ENCODE measurements at places on chromosomes 3 and 15.

DNA sequence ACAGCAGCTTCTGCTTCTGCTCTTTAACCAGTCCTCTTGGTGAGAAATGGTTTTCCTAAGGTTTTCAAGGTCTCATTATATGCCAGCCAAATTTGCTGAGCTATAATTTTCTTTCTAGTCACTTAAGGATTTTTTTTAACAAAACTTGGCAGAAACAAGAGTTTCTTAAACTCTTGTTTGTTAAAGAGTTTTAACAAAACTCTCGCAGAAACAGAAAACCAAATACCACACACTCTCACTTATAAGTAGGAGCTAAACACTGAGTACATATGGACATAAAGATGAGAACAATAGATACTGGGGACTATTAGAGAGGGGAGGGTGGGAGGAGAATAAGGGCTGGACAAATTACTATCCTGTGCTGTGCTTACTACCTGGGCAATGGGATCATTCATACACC is 908.3 kb downstream of the TUSC7 start:
- no peak for DNase-seq

DNA sequence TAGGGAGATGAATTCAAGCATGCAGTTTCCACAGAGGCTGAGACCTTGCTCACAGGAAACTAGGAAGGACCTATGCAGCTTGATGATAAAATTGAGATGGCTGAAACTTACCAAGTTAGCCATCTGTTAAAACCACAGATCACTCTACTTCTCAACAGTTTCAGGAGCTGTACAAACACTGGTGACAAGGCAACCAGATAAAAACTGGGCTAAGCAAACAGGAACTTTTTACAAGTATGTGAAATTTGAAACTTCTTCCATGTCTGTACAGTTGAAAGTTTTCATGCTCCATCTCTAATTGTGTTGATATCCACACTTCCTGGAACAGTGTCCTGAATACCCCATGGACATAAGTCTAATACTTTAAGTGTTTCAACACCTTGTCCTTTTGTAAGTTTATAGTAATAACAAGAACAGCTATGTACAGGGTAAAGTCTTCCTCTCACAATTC is 78.2 kb downstream of the FAIM start:
- peak; percentile 52 for DNase-seq

DNA sequence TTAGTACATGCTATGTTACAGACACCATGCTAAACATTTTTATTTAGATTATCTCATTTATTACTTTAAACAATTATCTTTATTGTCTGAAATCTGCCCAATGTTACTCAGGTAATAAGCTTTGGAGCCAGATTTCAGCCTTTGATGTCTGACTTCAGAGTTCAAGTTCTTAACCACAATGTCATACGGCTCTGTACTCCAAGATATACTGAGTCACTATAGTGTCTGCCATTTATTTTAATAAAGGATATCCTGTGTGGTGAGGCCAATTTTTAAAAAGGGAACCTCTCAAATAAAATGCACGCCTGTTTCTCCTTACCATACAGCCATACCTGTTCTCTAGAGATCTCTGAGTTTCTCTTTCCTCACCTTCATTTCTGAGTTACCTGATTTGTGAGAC is 193.1 kb downstream of the EPHA3 start:
- no peak for DNase-seq

- DNase-seq: peak; percentile 92
Measured at GRCh38 chr3:55330355-55330754, 156.8 kb downstream of the WNT5A start.

DNA sequence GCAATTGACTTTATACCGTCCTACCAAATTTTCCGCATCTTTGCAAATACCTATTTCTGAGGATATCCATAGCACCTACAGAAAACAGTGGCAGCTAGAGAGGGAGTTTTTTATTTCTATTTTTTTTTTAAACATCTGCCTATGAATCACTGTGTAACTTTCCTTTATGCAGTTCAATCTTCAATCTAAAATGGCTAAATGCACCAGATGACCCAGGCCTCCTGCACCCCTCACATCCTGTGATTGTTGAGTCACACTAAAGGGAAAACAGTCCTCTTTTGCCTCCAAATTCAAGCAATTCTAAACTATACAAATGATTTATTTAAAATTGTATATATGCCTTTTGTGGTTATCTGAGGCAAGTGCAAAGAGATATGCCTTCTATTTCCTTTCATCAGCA is 20.1 kb upstream of the BCL6 start:
- DNase-seq: no peak

DNA sequence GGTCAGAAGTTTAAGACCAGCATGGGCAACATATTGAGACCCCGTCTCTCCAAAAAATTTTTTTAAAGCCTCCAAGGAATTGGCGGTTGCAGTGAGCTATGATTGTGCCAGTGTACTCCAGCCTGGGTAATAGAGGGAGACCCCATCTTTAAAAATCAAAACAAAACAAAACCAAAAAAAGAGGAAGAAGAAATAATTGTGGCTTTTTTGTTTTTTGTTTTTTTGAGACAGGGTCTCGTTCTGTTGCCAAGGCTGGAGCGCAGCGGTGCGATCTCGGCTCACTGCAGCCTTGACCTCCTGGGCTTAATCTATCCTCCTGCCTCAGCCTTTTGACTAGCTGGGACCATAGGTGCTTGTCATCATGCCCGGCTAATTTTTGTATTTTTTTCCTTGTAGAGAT is 4.5 kb upstream of the SLC30A4 start:
- DNase-seq: no peak

Measured in HFF-Myc (cell line).